NCI-H2081 (cell line): ENCODE measurements at places on chromosomes 6 and 20.

- DNase-seq: no peak
Observed at GRCh38 chr6:150894191-150894744, 28.8 kb downstream of the MTHFD1L start.

- DNase-seq: no peak
Observed at GRCh38 chr6:155412335-155412734, 43.3 kb downstream of the NOX3 start.

- DNase-seq: no peak
Observed at GRCh38 chr6:24233813-24234442, 107.9 kb downstream of the NRSN1 start.

DNA sequence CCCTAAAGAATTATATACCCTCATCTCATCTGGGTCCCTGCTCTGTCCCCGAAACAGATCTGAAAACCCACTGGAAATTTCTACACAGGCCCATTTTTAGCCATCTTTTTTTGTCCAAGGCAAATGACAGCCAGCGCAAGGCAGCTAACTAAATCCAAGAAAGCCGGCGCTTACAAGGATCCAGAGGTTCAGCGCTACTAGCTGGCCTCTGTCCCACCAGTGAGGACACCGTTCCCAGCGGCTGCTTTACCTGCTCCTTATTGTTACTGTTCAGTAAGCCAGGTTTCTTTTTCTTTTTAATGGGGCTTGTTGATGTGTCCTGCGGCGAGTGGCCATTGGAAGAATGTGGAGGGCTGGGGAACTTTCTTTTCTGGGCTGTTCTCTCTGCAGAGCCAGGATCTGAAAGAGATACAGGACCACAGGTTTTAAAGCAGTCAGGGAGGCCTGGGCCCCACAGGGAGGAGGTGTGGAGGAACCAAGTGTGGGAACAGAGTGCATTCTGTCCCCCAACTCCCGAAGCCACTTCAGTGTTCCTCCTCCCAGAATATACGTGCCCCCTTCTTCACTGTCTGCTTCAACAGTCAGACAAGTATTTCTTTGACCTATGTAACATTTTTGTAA is 46.6 kb downstream of the ZMYND8 start:
- no peak for DNase-seq

DNA sequence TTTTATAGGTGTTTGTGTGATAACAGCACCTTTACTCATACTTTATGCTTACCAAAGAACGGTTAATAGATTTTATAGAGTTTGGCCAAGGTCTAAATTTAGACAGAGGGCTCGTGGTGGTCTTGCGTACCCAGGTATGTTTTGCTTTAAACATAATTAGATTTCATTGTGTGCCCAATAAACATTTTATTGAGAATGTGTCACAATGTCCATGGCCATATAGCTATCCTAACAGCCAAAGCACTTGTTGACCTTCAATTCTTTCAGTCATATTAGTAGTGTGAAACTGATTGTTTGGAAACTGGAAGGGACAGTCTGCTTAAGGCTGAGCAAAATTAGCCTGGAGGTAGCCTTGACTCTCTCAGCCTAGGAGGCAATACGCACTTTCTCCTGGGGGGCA is 48.3 kb upstream of the HDGFL1 start:
- no peak for DNase-seq

- no peak for DNase-seq
Observed at GRCh38 chr20:37756234-37756633, 62.4 kb downstream of the CTNNBL1 start.

DNA sequence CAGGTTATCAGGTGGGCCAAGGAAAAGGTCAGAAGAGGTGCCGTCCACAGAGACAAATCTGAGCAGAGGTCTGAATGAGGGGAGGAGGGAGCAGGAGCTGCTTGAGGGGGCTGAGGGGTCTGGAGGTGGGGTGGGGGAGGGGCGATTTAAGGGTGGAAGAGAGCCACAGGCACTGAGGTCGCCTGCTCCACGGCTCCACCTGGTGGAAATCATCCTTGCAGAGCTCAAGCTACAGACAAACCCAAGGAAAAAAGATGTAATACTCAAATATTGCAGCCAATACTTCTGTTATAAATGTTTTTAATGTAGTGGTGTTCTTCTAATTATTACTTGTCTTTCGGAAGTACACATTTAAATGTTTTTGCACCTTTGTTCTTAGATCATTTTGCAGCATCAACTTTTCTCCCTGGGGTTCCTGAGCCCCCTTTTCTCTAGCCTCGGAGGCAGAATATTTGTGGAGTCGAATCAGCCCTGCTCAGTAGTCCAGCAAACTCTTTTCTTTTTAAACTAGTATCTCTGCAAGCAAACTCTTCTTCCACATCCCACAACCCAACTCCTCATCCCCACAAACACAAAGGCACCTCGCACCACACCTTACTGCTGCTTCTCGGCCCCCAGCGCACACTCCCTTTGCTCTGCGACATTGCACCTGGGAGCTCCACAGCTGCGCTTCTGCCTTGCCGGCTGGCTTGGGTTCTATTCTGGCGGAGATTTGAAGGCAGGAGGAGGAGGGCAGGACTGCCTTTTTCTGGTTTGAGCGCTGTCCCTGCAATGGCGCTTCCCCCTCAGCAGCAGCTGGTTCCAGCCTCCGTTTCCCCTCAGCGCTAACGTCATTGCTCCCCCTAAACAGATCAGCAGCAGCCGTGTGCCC is 51.0 kb upstream of the TFAP2A start:
- peak; percentile 30 for DNase-seq

DNA sequence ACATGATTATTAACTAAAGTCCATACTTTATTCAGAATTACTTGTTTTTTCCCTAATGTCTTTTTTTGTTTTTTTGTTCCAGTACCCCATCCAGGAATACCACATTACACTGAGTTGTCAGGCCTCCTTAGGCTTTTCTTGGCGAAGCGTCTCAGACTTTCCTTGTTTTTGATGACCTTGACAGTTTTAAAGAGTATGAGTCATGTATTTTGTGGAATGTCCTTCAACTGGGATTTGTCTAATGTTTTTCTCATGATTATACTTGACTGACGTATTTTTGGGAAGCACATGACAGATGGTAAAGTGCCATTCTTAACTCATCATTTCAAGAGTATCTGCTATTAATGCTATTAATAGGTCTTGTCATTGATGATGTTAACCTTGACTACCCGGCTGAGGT is 23.6 kb downstream of the ENPP1 start:
- DNase-seq: no peak

DNA sequence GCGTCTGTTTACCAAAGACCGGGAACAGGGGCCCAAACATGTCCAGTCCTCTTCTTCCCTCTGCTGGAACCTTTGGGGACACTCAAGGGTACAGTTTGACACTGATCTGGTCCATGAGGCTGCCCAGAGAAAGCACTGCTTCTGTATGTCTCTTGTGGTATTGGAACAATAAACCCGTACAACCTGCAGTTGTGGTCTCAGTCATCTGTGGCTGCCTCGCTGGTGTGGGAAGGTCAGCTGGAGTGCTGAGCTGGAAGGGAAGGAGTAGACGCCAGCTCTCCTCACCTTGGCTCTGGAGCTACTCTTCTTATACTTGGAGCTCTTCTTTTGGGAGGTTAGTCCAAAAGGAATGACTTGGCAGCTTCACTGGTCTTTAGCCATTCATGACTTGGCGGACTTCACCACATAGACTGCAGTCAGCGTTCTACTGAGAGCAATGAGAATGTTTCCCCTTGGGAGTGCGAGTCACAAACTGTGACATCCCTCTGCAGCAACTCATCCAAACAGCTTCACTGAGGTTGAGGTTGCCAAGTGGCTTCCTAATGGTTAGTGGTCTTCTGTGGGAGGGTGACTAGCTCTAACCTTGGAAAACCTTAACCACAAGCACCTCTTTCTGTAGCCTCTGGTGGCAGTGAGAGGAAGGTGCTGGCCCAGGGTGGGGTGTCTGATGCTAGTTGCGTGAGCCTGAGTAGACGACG is 81.2 kb downstream of the ASXL1 start:
- no peak for DNase-seq

- DNase-seq: no peak
Observed at GRCh38 chr6:4616311-4616710, 159.9 kb upstream of the CDYL start.

DNA sequence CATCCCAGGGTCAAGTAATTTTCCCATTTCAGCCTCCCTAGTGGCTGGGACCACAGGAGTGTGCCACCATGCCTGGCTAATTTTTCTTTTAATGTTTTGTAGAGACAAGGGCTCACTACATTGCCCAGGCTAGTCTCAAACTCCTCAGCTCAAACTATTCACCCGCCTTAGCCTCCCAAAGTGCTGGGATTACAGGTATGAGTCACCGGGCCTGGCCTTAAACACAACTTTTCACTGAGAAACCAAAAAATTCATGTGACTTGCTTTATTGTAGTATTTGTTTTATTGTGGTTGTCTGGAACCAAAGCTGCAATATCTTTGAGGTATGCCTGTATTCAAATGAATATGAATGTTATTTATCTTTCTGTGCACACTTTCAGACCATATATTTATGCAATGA is 72.2 kb downstream of the RWDD2A start:
- no peak for DNase-seq

- peak; percentile 30 for DNase-seq
Observed at GRCh38 chr6:89007209-89008000, 44.0 kb upstream of the RNGTT start.

DNA sequence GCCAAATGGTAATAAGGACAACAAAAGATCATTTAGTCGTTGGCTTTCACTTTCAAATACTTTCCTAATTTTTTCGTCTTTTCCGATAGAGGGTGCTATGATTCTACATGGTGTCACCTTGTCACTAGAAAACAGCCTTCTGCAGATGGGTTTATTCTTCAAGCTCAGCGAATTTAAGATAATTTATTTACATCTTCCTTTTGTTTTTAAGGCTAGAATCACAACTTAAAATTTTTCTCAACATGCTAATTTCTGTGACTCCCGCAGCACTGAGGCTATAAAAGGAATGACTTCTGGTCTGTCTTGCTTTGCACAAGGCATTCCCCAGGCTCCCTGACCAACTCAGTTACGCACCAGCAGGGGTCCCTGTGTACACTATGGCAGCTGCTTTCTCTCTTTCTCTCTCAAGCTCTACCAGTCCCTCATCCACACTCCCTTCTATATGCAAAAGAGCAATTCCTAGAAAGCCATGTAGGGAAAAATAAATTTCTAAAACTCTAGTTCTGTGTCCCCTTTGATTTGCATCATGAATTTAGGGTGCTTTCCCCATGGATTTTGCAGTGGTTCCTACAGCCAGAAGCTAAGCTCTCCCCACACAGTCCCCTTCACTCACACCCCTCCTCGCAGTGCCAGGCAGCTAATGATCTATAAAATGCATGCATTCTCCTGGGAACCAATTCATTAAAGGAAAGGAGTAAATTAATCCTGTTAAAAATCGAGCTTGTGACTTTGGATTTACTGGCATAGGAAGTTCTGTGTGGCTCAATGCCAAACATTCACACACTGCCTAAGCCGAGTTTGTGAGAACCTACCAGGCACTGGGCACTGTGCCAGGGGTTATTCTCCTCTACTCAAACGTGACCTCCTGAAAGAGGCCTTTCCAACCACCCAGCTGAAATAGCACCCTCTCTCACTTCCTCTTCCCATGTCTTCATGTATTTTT is 74.5 kb downstream of the DCDC2 start:
- peak; percentile 75 for DNase-seq

DNA sequence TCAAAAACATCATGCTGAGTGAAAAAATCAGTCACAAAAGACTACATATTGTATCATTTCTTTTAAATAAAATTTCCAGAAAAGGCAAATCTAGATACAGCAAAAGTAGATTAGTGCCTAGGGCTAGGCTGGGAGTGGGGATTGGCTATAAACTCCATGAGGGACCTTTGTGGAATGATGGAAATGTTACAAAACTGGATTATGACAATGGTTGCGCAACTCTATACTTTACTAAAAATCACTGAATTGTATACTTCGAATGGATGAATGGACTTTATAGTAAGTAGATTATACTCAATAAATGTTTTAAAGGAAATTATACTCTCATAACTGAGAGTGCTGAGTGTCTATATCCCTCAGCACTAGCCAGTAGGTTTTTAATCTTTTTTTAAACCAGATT is 4.3 kb downstream of the HMGN3 start:
- no peak for DNase-seq

DNA sequence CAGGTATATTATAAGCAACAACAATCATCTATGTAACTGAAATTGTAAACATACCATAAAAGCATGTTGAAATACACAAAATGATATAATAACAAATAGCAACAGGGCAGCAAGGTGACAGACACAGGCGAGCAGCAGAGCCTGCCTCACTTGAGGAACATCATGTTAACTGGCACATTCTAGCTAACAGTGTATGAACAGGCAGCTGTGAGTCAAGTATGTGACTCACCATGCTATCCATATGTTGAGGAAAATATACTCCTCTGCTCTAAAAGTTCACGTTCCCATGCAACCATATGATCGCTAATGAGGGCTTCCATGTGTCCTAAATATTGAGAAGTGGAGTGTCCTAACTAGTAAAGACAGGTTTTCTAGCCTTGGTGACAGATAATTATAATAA is 18.4 kb downstream of the SERAC1 start:
- DNase-seq: no peak

DNA sequence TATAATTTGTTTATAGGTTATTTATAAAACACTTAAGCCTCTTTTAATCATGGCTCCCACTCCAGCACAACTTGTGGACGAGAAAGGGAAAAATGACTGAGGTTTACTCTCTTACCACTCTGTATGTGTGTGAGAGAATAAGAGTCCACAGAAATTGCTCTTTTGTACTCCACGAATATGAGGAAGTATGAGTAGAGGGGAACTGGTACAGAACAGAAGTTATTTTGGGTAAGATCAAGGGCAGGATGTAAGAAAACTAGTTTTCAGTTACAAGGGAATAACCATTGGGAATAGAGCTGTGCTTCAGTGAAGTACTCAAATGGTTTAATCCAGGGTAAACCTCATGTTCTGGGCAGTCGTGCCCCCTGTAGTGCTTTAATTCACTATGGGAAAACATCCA is 72.6 kb downstream of the REV3L start:
- no peak for DNase-seq

- peak; percentile 38 for DNase-seq
Observed at GRCh38 chr6:118770112-118770788, 118.9 kb upstream of the CEP85L start.

DNA sequence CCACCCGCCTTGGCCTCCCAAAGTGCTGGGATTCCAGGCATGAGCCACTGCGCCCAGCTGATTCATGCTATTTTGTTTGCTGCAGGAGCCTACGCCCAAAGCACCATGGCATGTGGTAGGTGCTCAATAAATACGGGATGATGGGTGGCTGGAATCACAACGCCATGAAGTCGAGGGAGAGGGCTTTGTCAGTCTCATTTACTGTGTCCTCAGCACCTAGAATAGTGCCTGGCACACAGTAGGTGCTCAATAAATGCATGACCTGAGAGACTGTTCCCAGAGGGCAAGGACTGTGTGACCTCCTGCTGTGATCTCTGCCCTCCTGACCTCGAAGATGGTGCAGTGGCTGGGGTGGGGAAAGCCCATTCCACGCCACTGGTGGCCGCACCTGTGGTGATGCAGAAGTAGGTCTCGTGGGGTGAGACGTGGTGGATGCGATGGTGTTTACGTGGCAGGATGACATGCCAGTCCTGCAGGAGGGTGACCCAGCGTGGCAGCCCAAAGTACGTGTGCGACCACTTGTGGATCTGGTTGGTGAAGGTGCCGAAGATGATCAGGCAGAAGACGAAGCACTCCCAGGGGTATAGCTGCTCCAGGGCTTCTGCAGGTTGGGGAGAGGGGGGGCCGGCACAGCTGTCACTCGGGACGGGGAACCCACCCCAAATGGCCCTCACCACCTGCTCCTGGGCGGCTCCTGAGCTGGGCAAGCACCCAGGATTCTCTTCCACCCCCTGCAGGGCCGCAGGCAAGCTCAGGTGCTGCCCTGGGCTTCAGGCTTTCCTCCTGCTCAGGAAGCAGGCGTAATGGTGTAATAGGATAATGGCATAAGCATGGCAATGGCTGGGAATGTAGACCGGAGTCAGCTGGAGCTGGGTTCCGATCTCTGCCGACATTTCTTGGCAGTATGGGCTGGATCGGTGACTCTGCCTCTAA is 14.9 kb upstream of the UBE2V1 start:
- DNase-seq: peak; percentile 63

GRCh38 chr6:26116267-26116666 is 29.0 kb downstream of the HFE start:
- DNase-seq: no peak
